Activated CD4-positive, alpha-beta T cell treated with anti-CD3 and anti-CD28 coated beads, Interleukin-2, amount 50 U/mL, for 24 hours (primary cell): ENCODE measurements at places on chromosomes 1 and 21.

GRCh38 chr1:176670853-176671252 is 207.9 kb downstream of the PAPPA2 start:
- DNase-seq, result no peak

DNA sequence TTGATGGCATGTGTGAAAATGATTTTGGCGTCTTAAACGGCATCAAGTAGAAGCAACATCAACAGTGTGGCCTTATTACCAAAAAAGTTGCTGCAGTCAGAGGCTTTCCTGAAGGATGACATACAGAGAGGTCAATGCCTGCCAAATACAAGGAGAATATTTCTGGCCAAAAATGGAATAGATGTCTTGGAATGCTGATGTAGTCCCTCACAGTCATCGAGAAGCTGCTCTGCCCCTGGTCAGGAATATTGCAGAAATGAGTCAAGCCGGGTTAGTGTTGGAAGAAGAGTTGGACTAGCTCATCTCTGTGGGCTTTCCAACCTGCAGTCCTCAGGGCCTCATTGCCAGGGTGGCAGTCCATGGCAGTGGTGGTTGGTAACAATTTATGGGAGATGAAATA is 42.1 kb downstream of the NOS1AP start:
- DNase-seq, result no peak

DNA sequence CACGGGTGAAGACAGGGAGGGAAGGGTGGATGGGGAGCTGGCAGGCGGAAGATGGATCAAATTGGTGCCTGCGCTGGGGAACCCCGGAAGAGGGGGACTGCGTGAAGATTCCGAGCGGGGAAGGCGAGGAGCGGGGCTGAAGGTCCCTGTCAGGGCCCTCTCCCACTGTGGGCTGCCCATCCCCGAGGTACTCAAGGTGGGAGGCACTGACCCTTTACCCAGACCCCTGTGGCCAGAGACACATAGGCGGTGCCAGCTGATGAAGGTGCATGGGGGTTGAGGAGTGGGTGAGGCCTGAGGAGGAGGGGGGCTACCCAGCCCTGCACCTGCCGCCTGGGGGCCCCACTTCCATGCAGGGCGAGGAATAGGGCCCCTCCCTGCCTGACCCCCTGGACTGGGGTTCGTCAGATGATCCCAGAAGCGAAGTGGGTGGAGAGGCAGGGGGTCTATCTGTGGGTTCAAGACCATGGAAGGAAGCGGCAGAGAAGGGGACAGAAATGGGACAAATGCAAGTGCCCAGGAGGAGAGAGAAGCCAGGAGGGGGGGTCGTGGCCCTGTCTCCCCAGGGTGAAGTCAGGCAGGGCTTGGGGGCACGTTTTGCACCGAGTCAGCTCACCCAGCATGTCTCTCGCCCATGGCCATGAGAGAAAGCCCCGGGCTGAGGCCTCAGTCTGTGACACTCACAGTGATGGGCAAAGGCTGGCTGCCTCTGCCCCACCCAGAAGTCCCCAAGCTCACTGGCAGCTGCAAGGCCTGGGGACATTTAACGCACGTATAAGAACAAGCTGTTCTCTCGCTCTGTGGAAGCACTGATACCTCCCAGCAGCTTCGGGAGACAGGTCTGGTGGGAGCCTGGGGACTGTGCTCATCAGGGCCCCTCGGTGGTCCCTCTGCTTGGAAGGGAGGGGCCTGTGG is 7.0 kb upstream of the MMEL1 start:
- DNase-seq, result no peak

DNA sequence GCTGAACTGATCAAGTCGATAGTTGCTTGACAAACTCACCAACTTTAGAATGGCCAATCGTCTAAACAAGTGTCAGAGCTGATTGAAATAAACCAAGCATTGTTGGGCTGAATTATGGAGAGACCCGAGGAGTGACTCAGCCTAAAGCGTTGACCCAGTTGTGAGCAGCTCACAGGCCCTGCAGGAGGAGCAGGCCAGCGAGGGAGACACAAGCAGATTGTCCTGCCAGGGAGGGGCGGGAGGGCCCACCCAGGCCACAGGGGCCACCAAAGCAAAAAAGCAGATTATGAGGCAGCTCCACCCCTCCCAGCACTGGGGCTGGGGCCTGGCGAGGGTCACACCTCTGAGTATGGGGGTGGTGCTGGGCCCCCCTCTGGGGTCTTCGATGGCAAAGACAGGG is 10.1 kb upstream of the MATN1 start:
- DNase-seq, result no peak

GRCh38 chr1:116827607-116828105 is 73.4 kb downstream of the CD2 start:
- DNase-seq, result no peak

- no peak for DNase-seq
These were observed 580.8 kb downstream of the LRRIQ3 start for GRCh38 chr1:73617145-73617544.

DNA sequence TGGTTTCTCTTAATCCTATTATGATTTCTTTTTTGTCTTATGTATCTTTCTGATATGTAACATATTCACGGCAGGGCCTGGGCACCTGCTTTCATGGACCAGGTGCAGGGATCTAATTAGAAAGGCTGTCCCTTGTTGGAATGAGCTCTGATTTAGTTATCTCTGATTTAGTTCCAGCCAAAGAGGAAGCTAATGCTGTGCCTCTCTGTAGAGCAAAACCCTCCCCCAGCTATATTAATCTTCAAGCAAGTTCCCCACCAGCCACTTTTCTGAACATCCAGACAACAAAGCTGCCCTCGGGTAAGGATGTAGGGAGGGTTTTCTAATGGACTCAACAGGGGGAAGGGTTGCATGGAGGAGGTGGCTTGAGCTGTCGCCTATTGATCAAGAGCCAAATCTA is 6.1 kb downstream of the TSACC start:
- DNase-seq, result no peak

- DNase-seq, result no peak
These were observed 21.6 kb upstream of the PCP4 start for GRCh38 chr21:39845571-39846130.

- no peak for DNase-seq
These were observed 7.0 kb downstream of the SELE start for GRCh38 chr1:169726851-169727250.
